ENCODE measurements at places on chromosomes 3 and 15. TPM values are rescaled to one million over a fixed set of nuclear protein-coding genes. Genes with fewer than 3 reads are reported as not detected.

ST3GAL6 gene
- total RNA-seq = 5.8 TPM

MYZAP gene
- total RNA-seq = 1.3 TPM

NMNAT3 gene
- 11.3 TPM for total RNA-seq

PCLAF gene
- 11.7 TPM for total RNA-seq

KIF23 gene
- total RNA-seq = 4.6 TPM

C3orf70 gene
- not detected for total RNA-seq

APBA2 gene
- 14.7 TPM for total RNA-seq

Measured in tracheal epithelial cell (primary cell).